ENCODE measurements at places on chromosomes 3 and 15.

DNA sequence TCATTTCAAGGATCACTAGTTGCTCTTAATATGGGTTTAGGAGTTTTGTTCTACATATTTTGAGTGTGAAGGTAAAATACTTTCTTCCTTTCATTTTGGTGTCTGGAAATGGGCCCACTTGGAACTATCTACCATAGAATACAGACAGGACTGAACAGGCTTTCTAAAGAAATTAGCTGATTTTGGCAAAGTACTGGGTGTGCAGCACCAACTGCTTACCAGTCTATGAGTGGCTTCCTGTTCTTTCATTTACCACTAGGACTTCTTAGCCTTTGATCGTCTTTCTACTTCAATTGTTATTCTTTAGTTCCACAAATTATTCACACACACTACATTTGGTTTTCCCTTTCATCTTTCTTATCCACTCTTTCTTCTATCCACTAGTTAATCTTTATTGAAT is 1196.3 kb downstream of the ROBO1 start:
- no peak for DNase-seq

DNA sequence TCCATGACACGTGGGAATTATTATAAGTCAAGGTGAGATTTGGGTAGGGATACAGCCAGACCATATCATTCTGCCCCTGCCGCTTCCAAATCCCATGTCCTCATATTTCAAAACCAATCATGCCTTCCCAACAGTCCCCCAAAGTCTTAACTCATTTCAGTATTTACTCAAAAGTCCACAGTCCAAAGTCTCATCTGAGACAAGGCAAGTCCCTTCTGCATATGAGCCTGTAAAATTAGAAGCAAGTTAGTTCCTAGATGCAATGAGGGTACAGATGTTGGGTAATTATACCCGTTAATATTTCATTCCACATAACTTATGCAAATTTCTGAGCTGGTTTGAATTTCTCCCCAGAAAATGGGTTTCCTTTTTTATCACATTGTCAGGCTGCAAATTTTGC is 47.7 kb downstream of the RNF111 start:
- DNase-seq: no peak

- no peak for DNase-seq
Observed at GRCh38 chr3:126970101-126970500, 12.8 kb upstream of the PLXNA1 start.

DNA sequence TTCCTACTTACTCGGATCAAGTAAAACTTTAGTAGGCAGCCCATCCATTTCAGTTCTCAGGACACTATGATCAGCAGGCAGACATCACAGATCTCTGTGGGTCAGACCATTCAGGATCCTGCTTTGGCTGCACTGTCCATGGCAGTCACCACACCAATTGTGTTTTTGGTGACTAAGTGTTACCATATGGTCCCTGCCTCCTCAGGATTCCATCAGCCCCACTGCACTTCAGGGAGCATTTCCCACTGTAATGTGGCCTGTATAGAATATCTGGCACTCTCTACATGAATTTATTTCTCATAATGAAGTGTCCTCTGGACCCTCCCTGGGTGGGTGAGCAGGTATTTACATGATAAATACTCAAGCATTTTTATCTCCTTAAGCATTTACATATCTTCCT is 41.3 kb downstream of the ZNF445 start:
- no peak for DNase-seq
